ENCODE measurements at places on chromosomes 13 and 19.

DNA sequence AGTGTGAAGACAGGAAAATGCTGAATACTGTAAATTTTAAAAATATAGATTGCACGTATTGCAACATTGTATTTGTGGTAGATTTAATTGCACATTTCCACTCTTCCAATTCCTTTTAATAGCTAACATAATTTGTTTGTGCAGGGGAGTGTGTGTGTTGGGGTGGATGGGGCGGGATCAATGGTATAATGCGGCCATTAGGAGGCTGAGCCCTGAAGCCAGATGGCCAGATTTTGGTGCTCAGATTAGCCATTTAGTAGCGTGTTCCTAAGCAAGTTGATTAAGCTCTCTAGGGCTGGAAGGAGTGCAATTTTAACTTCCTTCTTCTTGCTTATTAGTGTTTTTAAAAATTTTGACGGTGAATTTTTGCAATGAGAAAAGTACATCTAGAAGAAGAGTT, 5.8 kb downstream of the OXGR1 start:
- no peak for DNase-seq

- DNase-seq = no peak
These were observed 9.1 kb upstream of the TMEM255B start for GRCh38 chr13:113749967-113750366.

- no peak for DNase-seq
These were observed 37.3 kb downstream of the SMARCA4 start for GRCh38 chr19:10998045-10998533.

GRCh38 chr19:1856345-1856697, 7.1 kb downstream of the KLF16 start:
- no peak for DNase-seq

- no peak for DNase-seq
These were observed 74.9 kb downstream of the WTIP start for GRCh38 chr19:34556488-34556887.

DNA sequence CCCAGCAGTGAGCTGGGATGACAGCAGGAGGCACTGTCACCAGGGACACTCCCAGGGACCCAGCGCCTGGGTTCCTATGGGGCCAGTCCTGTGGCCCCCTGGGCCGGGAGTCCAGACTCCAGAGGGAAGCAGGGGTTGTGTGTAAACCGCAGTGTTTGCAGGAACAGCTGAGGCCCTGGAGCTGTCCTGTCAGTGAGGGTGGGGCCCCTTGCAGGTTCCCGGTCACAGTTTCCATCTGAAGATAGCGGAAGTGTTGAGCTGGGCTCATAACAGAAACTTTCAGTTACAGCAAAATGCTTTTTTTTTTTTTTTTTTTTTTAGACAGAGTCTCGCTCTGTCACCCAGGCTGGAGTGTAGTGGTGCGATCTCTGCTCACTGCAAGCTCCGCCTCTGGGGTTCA, 17.7 kb upstream of the CSNK1G2 start:
- DNase-seq = peak; percentile 52

DNA sequence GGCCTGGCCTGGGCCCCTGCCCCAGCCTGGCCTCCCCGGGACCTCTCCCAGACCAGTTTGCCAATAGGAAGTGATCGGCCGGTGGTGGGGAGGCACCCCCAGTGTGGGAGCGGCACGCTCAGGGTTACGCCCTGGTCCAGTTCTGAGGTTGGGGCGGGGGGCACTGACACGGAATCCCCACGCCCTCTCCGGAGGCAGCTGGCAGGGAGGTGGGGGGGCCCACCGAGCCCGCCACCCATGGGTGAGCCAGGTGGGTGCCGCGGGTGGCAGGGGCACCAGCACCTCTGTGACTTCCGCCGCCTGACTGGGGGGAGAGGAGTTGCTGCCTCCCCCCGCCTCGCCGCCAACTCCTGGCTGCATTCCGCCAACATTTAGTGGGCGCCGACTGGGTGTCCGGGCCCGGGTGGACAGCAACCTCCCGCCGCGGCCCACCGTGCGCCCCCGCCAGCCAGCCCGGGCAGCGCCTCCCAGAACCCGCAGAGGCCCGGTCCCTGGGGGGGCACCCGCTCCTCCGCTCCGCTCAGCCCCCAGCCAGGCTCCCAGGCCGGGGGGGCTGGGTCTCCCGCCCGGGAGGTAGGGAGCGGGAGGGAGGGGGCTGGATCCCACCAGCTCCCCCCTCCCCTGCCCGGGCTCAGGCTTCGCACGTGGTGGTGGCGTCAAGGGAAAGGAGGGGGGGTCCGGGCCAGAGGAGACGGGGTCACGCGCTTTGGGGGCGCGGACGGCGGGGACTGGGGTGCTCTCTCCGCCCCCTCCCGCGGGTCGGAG, 2.0 kb downstream of the ZBTB7A start:
- peak; percentile 59 for DNase-seq
